ENCODE measurements at places on chromosomes 6 and 20.

- no peak for DNase-seq
These were observed 2.8 kb upstream of the BTN3A3 start for GRCh38 chr6:26437550-26437949.

GRCh38 chr6:156660389-156660788, 116.8 kb upstream of the ARID1B start:
- no peak for DNase-seq

DNA sequence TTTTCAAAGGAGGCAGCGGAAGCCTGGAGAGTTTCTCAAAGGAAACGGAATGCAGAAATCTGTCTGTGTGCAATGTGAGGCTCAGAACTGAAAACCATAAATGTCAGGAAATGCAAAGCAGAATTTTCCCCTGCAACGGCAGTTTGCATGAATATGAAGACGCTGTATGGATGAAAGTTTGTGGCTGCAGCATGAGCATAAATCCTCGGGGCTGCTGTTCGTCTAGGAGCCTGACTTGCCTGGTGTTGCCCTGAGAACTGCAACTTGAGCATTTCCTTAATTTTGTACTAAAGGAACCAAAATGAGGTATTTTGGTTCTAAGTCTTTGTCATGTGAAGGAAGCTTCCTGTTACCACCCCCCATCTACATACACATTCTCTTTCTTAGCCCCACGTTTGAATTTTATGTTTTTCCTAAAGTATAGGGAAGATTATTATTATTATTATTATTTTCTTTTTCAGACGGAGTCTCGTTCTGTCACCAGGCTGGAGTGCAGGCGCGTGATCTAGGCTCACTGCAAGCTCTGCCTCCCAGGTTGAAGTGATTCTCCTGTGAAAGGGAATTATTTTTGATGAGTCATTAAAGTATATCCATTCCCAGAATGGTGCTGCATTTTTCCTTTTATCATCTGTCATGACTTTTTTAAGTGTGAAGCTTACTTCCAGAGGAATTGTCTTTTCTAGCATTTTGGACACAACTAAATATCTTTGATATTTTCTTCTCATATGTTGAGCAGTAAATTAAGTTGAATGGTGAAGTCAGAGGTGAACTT, 33.1 kb downstream of the MTHFD1L start:
- DNase-seq: no peak

DNA sequence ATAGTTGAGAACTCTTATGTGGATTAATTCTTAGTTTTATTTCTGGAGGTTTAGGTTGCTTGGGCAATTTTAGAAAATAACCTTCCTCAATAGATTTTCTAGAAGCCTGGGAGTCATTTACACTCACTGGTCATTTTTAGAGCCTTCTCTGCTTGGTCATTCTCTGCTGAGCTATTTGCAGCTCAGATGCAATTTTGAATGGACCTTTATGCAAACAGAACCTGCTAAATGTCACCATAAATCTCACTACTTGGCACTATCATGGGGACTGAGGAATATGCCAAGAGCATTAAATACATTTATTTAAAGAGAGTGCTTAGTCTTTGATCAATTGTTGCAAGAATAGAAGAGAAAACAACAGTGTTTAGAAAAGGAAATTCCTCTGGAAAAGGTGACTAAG, 154.0 kb downstream of the CLVS2 start:
- DNase-seq: no peak

Measured in left lobe of liver (tissue), 2 donors.